Activated gamma-delta T cell treated with Interleukin-2 at 50 U/mL for 16 hours (primary cell): ENCODE measurements at places on chromosomes 11 and 22.

DNA sequence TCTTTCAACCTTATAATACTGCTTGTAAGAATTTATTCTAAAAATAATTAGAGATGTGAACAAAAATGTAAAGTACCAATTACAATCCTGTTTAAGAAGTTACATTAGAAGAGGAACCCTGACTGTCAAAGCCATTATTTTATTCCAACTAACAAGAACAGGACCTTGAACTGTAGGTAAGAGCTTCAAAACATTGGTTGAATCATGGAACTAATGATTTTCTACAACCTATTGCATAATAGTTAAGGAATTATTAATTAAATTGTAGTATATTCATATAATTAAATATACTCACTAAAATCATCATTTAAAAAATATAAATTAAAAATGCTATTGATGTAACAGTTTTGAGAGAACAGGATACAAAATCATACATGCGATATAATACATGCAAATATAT lies 649.4 kb upstream of the KIRREL3 start:
- DNase-seq: no peak

GRCh38 chr11:131934006-131934405 lies 563.6 kb downstream of the NTM start:
- no peak for DNase-seq

- DNase-seq: no peak
Measured at GRCh38 chr11:92955860-92956259, 13.6 kb upstream of the MTNR1B start.

GRCh38 chr11:128171506-128171905 lies 415.9 kb downstream of the ETS1 start:
- DNase-seq: no peak

GRCh38 chr11:76248210-76248609 lies 41.9 kb upstream of the WNT11 start:
- DNase-seq: no peak

- no peak for DNase-seq
Measured at GRCh38 chr22:49565516-49565855, 262.2 kb downstream of the BRD1 start.

GRCh38 chr11:7520981-7521487 lies 7.2 kb downstream of the PPFIBP2 start:
- no peak for DNase-seq

- no peak for DNase-seq
Measured at GRCh38 chr11:24861440-24861839, 364.6 kb downstream of the LUZP2 start.

GRCh38 chr11:4393858-4394223 lies 339 bp upstream of the TRIM21 start:
- DNase-seq: no peak

DNA sequence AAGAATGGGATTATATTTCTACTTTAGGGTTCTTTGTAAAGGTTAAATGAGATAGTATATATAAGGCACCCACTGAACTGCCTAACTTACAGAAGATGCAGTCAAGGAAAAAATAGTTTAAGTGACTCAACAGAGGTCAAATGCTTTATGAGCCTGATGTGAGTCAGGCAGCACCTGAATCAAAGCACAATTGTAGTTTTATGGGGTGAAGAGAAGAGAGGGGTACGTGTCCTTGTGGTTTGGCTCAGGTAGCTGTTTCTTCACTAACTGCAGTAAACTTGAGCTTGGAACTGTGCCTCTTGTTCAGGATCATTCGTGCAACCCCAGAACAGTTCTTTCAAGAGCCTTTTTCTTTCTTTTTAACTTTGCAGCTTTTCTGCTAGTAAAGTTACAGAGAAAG lies 125.2 kb upstream of the SPON1 start:
- no peak for DNase-seq

DNA sequence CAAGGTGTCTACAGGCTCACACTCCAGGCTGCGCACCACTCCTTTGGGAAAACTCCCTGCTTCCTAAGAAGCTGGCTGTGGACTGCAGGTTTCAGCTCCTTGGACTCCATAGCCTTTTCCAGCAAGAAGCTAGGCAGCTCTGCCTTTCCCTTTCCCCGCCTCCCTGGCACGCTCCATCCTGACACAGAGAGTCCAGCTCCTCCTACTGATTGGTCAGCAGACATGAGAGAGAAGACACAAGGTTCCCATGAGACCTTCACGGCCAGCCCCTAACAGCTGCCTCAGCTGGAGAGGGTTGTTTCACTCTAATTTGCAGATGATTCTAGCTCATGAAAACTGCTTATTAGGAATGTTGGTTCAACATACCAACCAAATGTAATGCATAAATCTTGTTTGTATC lies 27.6 kb downstream of the TENM4 start:
- DNase-seq: no peak

DNA sequence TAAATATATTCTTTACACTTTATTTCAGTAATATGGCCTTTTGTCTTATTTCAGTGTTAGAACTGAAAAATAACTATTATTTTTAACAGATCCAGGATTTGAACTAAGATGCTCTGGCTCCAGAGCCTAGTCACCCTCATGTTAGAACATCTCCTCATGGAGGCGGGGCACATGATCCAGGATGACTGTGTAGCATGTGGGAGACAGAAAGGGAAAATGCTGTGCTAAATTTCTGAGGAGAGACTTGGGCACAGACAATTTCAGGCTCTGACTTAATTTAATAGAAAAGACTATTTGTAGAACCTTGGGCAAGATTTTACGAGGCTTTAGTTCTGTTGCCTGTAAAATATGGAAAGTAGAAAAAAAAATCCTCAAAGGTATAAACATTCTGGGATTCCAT lies 24.1 kb downstream of the CTSC start:
- no peak for DNase-seq

GRCh38 chr11:86469491-86470388 lies 95.1 kb downstream of the CCDC81 start:
- no peak for DNase-seq

GRCh38 chr11:63623513-63624140 lies 9.4 kb upstream of the PLAAT3 start:
- DNase-seq: no peak

DNA sequence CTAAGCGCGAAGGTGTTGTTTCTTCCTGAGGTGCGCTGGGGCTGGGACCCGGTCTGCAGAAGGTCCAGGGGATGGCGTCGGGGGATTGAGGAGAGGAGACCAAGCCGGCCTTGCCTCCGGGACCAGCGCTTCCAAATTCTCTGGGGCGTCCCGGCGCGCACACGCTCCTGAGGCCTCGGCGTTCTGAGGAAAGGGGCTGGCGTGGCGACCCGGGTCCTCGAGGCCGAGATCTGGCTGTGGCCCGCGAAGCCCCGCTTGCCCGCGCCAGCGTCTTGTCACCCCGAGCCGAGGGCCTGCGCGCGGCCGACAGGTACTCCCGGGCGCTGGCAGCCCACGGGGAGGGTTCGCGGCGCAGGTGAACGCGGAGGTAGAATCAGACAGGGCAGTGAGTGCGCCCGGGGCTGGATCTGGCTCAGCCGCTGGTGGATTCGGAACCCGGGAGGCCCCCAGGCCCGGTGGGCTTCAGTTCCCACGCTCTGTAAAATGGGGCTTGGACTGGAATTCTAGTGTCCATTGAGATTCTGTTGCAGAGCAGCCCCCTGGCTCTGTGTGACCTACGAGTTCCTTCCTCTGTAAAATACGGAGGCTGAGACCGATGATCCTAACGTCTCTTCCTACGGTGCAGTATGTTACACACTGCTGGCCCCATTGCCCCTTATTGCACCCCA lies 14.7 kb downstream of the SSH3 start:
- no peak for DNase-seq

- DNase-seq: no peak
Measured at GRCh38 chr11:2955906-2956476, 26.8 kb upstream of the PHLDA2 start.

DNA sequence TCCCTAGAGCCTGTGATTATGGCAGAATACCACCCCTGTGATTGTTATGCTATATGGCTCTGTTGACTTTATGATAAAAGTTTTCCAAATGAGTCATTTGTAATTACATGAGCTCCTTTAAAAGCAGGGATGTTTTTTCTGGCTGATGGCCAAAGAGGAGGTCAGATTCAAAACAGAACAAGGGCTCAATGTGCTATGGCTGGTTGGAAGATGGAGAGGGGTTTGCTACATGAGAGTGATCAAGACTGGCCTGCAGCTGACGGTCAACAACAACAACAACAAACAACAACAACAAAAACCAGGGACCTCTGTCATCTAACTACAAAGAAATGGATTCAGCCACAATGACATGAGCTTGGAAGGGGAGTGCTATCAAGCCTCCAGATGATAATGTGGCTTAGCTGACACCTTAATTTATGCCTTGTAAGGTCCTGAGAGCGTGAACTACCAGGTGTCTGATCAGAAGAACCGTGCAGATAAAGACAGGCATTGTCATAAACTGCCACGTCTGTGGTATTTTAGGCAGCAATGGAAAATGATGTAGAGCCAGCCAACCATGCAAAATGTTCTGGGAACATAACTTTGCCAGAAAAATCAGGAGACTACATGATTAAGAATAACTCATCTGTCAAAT lies 47.2 kb downstream of the PIWIL3 start:
- DNase-seq: no peak

- no peak for DNase-seq
Measured at GRCh38 chr11:15968461-15969130, 387.8 kb downstream of the SOX6 start.

- DNase-seq: no peak
Measured at GRCh38 chr22:44451016-44451415, 47.0 kb downstream of the RTL6 start.

GRCh38 chr22:46815896-46816731 lies 53.7 kb downstream of the TBC1D22A start:
- no peak for DNase-seq
